ENCODE measurements at places on chromosomes 16 and 17.

- DNase-seq = no peak
Observed at GRCh38 chr17:1107777-1108477, 71.9 kb downstream of the ABR start.

DNA sequence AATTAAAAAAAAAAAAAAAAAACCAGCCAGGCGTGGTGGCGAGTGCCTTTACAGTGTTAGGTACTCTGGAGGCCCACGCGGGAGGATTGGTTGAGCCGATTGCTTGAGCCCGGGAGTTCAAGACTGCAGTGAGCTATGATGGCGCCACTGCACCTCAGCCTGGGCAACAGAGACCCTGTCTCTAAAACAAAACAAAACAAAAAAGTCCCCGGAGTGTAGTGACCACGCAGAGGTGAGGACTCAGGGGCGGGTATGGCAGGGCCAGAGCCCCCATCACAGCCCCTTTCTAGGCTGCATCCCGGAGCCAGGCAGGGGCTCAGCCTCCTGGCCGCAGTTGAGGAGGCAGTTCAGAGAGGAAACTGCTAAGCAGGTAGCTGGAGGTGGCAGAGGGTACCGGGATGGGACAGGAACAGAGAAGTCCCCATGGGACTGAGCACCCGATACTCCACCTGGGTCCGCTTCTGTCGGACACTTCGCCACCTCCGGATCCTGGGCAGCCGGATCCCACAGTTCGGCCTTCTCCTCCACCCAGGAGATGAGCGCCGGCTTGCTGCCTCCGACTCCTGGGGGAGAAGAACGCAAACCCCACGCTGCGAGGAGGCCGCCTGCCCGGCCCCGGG, 800 bp downstream of the ZNF747 start:
- no peak for DNase-seq

GRCh38 chr17:4956493-4957061, 5.7 kb downstream of the ENO3 start:
- no peak for DNase-seq

- no peak for DNase-seq
Observed at GRCh38 chr17:7834542-7834956, 532 bp downstream of the KDM6B start.

- no peak for DNase-seq
Observed at GRCh38 chr17:9170853-9171252, 149.5 kb downstream of the NTN1 start.

All from NCI-H460 (cell line).